Stimulated activated memory B cell treated with anti-CD40 and anti-IgM and Interleukin-4, amounts not matched to agents 10 μg/mL and 1 μg/mL and 100 μg/mL, for 72 hours (primary cell): ENCODE measurements at places on chromosomes 16 and 17.

- ATAC-seq: peak; percentile 49
Measured at GRCh38 chr16:67537270-67537635, 8.6 kb downstream of the RIPOR1 start.

DNA sequence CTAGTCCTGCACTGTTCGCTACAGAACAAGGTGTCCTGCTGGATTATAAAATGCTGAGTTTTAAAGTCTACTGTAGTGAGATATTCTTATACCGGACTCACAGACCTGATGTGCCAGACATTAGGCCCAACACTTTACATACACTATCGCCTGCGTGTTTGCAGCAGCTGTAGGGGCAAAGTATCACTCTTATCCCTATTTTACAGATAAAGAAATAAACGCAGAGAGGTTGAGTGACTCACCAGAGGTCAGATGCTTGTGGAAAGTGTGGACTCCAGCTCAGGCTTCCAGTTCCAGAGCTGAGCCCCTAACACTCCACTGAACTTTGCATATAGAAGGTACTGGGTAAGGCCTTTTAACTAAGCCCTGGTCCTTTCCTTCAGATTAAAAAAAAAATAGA, 47.4 kb downstream of the PLXDC1 start:
- no peak for ATAC-seq

DNA sequence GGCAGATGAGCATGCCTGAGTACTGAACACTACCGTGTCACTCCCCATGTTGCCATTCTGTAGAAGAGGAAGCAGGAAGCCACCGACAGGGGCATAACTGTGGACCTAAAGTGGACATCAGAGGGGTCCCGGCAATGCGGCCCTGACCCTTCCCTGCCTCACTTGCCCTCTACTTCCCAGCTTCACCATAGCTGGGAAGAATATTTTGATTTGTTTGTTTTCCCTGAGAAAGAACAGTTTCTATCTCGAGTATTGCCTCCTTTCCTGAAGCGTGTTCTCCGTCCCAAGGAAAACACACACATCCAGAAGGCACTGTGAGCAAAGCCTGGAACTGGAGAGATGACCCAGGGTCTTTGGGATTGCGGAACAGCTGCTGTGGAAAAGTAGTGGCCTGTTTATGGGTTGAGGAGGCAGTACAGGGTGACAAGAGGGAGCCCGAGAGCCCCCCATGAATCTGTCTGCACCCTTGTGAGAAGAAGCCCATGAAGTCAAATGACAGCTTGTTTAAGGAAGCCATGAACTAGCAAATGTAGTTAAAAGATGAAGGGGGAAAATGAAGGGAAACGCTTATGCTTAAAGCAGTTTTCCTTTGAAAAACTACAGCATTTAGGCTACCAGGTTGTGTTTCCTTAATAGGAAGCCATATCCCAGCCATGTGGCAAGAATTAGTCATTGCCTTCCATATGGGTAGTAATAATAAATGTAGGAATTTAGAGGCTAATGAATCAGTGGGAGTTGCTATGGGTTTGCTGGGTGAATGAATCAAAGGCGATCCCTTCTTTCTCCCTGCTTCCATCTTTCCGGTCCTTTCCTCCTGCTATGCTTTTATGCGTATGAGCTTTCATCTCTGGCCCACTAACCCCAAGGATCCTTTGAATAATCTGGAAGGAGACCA, 90.0 kb upstream of the TBX2 start:
- no peak for ATAC-seq

DNA sequence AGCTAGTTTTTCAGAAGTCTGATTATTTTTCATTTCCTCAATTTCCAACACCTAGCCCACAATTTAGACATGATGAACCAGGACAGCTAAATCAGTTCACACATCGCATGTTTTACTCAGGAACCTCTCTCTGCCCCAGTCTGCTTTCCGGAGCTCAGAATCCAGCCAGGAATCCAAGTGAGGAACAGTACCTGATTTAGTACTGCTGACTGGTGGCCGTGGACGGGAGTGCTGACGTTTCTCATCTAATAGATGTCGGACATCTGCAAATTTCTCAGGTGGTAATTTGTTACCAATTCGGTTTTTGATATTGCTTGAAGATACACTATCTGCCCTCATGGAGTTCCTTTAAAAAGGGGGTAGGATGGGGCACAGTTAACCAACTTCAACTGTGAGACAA, 14.9 kb upstream of the ITGAE start:
- ATAC-seq: no peak

DNA sequence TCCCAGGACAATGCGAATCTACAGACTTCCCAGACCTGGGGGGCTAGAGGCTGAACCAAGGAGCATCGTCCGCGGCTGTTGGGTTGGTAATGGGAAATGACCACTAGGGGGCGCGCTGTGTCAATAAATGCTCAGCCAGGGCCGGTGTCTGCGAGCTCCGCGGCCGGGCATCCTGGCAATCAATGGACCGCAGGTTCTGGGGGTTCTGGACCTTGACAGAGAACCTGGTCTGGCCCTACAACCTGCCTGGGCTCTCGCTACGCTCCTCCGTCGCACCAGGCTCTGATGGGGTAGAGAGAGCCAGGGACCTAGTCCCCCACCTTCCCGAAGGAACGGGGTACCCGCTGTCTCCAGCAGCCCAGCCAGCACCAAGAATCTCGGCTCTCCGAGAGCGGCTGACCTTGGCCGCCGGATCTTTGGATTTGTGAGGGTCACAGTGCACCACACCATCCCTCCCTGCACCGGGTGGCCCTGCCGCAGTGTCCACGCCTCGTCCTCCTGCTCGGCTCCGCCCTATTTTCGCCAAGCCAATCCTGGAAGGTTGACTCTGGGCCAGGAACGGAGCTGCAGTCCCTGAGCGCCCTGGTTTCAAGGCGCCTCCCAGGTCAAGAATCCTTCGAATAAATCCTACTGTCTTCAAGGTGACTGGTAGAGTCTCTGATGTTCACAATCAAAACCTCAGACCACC, 20.4 kb upstream of the BEAN1 start:
- peak; percentile 87 for ATAC-seq

- ATAC-seq: no peak
Measured at GRCh38 chr17:42886283-42887176, 14.1 kb upstream of the G6PC1 start.

DNA sequence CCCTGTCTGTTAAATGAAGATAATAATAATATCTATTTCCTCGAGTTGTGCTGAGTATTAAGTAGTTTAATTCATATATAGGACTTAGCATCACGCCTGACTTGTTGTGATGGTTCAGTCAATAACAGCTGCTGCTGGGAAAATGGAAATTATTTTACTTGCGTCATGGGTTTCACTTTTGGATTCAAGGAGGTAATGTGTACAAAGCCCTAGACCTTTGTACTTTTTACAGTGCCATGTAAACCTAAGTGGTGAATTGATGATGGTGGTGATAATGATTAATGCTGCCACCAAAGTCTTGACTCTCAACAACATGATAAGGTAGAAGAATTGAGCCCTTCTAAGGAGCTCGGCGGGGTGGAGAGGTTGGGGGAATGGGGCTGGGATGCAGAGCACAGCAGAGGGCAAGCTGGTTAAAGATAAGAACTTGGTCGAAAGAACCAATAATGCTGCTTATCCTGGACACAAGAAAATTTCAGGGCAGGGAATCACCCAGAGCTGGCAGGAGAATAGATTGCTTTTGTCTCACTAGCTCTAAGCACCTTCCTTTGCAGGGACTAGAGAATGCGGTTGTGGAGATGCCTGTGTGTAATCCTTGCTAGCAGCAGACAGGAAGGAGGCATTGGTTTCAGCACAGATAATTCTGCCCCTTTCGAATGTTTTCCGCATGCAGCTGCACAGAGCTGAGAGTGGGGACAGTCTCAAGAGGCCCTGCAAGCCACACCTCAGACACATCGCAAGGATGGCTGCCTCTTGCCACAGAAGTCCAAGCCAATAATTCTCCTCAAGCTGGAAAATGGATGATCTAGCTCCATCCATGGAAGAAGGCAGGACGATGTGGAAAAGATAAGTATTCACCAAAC, 187.1 kb downstream of the TMEM114 start:
- no peak for ATAC-seq

DNA sequence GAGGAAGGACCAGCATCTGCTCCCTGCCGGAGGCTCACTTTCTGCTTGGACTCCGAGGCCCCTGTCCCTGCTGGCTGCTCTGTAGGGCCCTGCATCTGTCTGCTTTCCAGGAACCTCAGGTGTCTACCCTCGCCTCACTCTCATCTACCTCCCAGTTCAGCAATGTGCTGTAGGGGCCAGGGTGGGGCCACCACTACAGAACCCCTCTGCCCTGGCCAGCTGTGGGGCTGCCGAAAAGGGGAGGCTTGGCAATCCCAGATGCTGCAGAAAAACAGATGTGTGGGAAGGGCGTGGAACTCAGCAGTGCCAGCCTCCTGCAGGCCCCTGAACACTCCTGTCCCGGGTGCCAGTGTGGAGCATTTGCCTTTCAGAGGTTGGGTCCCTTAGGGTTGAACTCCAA, 80.1 kb upstream of the ZNF469 start:
- no peak for ATAC-seq

DNA sequence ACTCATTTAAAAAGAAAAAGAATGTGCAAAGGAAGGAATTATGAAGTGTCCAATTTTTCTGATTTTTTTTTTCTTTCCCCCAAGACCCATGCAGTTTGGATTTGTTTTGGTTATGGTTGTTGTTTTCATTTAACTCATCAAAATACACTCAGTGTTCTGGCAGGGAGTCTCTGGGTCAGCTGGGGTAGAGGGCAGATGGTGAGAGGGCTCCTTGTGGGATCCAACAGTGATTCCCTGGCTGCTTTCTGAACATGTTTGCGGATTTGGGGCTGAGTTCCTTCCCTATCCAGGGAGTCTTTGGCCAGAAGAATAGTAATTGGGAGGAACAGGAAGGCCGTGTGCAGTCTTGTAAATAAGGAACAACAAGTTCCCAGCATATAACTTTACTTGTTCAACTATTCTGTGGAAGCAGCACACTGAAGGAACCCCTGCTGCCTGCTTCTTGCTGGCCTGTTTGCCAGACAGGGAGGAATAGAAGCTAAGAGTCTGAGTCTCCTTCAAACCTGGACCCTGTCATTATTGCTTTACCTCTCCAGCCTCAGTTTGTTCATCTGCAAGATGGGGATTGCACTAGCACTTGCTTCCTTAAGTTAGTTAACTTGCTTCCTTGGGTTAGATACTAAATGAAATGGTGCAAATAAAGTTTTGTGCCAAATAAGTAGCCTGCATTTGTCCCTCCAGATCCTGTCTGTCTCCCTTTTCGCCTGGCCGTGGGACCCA, 32.1 kb downstream of the C17orf67 start:
- ATAC-seq: no peak

- ATAC-seq: no peak
Measured at GRCh38 chr17:20035501-20035900, 26.3 kb downstream of the SPECC1 start.

DNA sequence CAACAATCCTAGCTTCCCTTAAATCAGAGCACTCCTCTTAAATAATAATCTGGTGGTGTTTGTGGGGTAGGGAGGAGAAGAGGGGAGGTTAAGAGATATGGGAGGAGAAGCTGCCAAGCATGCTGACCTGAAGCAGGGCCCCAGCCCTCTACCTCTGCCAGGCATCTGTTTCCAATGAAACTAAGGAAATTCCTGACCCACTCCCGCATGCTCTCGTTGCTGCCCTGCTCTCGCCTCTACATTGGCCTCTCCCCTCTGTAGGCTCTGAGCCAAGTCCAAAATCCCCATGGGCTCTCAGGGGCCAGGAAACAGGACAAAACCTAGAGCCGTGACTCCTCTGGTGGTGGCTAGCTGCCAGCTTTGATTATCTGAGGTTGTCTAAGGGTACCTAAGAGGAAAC, 559.5 kb upstream of the CDH11 start:
- ATAC-seq: no peak

DNA sequence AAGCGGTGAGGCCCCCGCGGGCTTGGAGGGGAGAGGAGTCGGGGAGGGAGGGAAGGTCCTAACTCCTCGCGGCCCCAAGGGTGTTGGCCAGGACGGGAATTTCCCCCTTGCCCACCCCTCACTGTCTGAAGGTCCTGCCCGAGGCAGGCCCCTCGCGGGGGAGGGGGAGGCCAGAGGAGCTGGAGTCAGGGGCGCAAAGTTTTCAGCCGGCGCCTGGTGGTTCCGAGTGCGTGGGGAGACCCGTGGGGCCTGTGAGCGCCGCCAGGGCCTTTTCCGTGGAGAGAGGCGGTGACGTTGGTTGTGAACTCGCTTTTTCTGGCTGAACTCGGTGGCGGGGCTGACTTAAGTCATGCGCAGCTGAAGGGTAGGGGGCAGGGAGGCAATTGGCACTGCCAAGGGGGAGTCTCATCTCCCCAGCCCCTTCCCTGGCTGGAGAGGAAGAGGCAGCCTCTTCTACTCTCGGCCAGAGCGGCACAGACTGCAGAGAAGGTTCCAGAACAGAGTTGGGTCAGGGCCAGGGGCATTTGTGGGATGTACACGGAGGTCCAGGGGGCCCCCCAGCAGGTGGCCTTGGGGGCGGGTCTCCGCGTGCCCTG, 1.5 kb downstream of the CACNA1H start:
- no peak for ATAC-seq

GRCh38 chr17:9771465-9771864, 19.9 kb downstream of the DHRS7C start:
- ATAC-seq: peak; percentile 52

DNA sequence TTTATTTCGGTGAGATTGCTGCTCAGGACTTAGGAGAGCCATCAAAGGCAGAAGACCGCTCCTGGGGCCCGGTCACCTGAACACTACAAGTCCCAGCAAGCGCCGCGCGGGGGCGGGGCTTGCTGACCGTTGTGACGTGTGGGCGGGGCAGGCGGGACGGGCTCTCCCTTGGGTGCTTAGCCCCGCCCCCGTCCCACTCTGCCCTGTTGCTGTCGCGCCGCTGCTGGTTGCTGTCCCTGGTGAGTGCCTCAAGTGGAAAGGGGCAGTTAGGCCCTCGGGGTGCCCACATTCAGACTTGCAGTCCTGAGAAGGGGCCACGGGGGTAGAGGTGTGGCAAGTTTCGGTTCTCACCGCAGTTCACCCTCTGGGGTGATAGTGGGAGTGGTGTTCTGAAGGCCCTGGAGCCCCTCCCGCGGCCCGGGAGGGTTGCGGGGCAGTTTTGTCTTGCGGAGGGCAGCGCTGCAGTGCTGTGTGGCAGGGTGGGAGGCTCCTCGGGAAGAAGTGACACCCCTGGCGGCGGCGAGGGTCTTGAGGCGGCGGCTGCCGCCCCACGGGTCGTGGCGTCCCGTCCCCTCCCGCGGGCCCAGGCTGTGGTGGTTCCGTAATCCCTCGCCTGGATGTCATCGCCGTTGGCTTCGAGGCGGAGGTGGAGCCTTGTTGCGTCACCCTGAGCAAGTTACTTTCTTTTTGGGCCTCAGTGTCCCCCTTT, at the start of gene CALCOCO2:
Gene CALCOCO2 (plus strand): TSS at position 196 of the 709 bp plus-strand sequence. CDS start 10,673 bp downstream, outside the sequence.
- ATAC-seq: peak; percentile 99
